Globus pallidus (tissue), 1 donor: ENCODE measurements at places on chromosomes 4 and X.

- no peak for DNase-seq
These were observed 15.7 kb upstream of the TET2 start for GRCh38 chr4:105130945-105131344.

DNA sequence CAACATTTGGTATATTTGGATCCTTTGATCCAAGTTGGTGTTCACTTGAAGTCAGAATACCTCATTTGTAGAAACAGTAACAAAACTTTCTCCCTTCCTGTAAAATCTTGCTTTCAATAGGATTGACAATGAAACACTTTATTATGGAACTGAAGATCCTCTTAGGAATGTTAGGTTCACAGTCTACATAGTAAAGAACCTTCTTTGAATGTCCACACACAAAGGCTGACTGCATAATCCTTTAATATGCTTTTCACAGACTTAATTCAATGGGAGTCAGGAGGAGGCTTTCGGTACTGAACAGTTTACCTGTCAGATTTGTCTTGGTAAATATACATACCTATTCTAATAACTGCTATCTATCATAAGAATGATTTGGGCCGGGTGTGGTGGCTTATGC is 188.5 kb downstream of the SPRY1 start:
- no peak for DNase-seq

DNA sequence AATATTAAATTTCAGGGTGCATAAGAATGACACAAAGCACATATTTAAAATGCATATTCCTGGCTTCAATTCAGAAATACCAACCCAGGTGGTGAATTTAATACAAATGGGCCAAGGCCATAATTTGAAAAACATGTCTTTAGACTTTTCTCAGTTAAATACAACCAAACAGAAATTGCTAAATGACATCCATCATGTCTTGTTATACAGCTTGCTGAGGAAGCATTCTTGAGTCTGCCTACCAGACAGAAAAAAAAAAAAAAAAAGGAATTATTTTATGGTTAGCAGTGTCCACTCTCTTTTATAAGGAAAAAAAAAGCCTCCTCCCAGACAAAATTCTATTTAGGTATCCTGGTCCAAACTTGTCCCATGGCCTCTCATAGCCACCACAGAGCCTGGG is 119.1 kb downstream of the PAPSS1 start:
- DNase-seq = no peak

DNA sequence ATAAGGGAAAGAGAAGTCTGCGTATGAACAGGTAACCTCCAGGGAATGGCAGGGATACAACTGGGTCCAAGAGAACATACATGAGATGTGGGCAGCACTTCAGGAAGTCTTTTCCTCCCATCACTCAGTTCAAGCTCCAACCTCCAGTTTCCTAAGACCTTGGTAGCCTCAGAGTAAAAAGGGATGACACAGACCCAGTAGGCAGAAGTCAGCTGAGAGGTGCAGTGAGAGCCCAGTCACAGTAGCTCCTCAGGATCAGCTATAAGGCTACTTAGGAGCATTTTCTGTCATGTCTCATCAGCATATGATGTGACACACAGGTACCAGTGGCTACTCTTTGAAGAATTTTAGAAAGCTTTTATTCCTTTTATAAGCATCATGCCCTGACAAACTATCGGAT is 12.5 kb upstream of the STS start:
- DNase-seq = no peak

DNA sequence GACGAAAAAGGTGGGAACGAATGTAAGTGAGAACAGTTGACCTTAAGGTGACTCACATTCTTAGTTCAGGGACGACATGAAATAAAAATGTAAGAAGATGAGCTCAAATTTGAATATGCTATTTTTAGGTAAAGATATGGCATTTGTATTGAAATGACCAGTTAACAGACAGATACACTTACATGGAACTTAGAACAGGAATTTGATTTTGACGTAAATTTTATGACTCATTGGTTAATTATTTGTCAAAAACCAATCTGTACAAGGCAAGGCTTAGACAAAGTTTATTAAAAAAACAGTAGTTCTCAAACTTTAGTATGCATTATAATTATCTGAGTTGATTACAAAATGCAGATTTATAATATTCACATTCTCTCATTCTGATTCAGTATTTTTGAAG is 469.4 kb downstream of the CFAP47 start:
- DNase-seq = no peak
